ENCODE measurements at places on chromosomes 11 and 22.

GRCh38 chr11:70383664-70384565 lies 14.4 kb upstream of the CTTN start:
- DNase-seq = no peak

- DNase-seq = no peak
Observed at GRCh38 chr11:76462317-76462716, 17.5 kb downstream of the EMSY start.

DNA sequence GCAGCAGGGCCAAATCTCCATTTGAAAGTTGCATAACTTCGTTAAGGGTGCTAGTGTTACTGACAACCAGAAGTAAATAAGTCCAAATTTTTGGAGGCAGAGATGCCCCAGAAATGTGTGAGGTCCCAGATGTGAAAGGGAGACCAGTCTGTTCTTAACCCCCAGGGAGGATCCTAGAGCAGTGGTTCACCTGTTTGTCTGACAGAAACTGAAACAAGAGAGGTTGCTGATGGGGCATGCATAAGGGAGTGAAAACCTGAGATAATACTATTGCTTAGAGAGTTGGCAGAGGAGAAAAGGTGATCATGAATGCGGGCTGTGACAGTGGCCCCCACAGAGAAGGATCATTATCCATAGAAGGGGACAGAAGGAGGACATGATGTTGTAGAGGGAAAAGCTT lies 3.8 kb downstream of the CBLIF start:
- DNase-seq = no peak

DNA sequence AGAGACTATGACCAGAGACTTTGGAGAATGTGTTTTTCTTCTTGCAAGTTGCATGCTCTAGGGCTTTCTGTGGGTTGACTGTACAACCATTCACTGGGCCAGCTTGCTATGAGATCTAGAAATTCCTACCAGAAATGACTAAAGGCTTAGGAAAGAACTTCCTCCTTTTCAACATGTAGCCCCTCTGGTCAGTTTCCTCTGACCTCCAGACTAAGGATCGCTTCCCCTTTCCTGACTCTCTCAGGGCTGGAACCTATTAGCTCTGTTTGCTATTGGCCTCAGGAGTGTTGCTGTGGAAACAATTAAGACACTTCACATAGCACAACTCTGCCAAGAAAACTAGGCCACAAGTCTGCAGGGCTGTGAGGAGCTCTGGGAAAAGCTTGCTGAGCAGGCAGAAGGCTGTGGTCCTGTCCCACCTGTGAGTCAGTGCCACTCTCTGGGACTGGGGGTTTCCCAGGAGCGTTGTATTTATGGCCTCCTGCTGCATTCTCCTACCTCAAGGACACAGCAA lies 10.7 kb downstream of the CRY2 start:
- no peak for DNase-seq

DNA sequence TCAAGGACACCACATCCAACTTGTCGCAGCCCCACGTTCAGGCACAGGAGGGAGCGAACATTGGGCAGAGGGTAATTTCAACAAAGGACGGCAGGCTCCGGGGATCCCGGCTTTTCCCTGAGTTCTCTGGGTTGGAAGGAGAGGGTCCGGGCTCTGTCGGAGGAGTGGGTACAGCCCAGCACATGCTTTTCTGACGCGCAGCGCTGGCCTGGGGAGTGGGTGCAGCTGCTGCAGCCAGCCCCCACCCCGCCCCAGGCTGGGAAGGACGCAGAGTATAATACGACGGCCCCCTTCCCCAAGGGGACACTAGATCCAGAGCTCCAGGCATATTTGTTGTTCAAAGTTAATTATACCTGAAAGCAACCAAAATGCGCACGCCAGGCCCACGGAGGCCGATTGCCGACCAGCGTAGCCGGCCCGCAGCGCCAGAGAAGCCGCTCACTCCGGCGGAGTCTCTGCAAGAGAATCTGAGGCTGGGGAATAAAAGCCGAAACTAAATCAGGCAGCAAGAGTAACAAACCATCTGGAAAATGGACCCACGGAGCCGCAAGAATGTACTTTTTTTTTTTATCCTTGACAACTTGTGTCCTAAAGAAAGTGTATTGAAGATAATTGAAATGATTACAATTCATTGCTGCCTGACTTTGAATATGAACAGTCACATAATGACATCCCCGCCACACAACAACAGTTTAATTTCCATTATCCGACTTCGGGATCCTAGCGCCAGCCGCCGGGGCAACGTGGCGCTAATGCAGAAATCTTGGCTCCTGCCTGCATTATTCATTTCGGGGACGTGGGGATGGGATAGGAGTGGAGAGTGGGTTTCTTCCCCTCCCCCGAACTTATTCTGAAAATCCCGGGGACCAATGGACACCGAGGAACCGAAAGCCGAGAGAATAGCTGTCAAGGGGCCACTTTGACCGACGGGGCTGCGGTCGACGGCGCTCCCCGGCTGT lies 14.0 kb upstream of the PAX6 start:
- DNase-seq = no peak

- no peak for DNase-seq
Observed at GRCh38 chr22:27859336-27859735, 57.8 kb upstream of the MN1 start.

DNA sequence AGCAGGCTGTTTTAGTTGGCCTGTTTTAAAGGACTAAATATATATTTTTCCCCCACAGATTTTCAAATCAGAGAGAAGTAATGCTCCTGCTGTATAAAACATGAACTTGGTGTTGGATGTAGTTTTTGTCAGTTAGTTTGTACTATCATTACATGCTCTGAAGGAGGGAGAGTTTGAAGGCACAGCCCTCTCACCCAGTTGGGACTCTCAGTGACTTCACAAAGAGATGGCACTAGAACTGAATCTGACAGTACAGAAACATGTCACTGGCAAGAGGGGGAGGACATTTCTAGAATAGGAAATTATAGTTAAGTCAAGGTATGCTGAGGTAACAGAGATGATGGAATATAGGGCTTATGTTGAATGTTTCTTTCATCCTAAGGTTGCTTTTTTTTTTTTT lies 21.0 kb upstream of the C1QTNF4 start:
- DNase-seq = no peak

- DNase-seq = peak; percentile 4
Observed at GRCh38 chr22:27801202-27801615, 347 bp downstream of the MN1 start.

GRCh38 chr11:30712749-30713148 lies 126.6 kb upstream of the MPPED2 start:
- no peak for DNase-seq

DNA sequence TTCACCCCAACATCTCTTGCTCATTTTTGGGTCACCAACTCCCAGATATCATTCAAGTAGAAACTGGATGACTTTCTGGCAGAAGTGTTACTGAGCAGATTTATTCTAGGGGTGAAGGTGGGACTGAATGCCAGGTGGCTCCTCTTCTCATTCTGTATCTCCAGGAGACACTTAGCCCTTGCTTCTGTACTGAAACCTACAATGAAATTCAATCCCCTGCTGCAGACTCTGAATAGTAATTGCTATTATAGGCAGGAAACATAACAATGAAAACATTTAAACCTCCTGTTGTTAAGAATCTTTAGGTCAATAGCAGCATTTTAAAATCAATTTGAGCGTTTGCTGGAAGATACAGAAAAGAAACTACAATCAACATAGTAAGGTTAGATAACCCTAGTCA lies 879.4 kb upstream of the TENM4 start:
- DNase-seq = no peak

GRCh38 chr22:16806401-16806800 lies 18.8 kb downstream of the XKR3 start:
- no peak for DNase-seq

DNA sequence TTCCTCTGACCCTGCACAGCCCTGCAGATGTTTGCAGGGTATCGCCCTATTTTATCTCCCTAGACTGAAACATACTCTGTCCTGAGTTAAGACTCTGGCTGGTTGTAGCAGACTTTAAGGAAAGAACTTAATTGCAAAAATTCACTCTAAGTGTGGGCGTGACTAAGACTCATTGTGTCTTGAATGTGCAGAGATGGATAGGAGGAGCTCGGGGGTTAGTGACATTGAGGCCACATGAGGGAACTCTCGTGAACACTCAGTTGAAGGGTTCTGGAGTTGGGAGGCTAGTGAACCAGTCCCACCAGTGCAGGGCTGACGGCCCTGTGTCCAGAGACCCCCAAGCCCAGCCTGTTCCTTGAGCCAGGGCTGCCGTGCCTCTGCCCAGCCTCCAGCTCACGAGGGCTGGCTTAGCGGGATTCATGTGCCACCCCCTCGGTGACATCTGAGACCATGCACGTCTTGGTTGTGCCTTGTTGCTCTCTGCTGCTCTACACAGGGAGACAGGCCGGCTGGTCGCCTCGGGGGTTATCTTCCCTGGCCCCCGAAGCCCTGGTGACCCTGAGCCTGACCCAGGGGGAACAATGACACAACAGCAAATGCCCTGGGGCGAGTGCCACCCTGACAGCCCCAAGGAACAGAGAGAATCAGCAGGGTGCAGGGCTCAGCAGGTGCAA lies 11.4 kb upstream of the TBX1 start:
- DNase-seq = no peak

DNA sequence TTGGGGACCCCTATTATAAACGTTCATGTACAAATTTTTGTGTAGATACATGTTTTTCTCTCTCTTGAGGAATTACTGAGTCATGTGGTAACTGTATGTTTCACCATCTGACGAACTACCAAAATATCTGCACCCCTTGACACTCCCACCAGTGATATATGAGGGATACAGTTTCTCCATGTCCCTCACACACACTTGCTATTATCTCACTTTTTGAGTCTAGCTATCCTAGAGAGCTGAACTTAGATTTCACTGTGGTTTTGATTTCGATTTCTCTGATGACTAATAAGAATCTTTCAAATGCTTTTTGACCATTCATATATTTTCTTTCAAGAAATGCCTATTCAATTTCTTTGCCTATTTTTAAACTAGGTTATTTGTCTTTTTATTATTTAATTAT lies 200.2 kb downstream of the PGR start:
- no peak for DNase-seq

GRCh38 chr11:6705905-6706535 lies 22.9 kb upstream of the MRPL17 start:
- peak; percentile 21 for DNase-seq

DNA sequence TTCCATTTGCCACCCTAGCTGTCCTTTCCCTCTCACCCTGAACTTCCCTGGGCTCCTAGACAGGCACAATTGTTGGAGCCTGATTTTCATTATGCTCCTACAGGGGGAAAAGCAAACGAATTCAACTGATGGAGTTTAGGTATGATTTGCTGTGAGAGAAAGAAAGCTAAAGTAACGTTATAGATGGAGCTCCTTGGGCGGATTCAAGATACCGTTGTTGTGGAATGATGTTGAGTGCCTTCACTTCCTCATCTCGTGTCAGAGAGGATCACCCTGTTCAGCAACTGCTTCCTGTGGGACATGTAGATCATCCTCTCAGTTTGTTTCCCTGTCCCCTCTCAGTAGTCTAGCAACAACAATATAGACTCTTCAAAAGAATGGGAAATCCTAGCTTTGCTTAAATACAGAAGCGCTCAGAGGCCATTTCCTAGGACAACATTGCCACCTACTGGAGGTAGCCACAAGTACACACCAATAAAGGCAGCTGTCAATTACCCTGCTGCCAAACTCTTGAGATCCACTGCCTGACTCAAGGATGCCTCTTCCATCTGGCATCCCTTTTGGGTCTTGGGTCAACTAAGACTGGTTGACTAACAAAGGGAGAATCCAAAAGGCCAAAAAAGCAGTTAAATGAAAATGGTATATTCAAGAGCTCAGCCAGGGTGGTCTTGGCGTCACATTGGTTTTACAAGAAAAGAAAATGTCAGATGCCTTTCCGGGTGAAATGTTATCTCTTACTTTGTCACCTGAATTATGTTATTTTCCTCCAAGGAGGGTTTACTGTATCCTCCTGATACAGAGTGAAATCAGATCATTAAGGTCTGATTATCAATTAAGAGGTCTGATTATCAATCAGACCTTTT lies 13.5 kb upstream of the DTX4 start:
- DNase-seq = peak; percentile 36

GRCh38 chr11:4050138-4050537 lies 44.5 kb upstream of the RRM1 start:
- no peak for DNase-seq

GRCh38 chr11:9230296-9230695 lies 34.9 kb downstream of the DENND5A start:
- no peak for DNase-seq

- DNase-seq = no peak
Observed at GRCh38 chr22:46240907-46241306, 9.2 kb downstream of the CDPF1 start.

GRCh38 chr11:96123301-96123700 lies 199.4 kb upstream of the MTMR2 start:
- no peak for DNase-seq

DNA sequence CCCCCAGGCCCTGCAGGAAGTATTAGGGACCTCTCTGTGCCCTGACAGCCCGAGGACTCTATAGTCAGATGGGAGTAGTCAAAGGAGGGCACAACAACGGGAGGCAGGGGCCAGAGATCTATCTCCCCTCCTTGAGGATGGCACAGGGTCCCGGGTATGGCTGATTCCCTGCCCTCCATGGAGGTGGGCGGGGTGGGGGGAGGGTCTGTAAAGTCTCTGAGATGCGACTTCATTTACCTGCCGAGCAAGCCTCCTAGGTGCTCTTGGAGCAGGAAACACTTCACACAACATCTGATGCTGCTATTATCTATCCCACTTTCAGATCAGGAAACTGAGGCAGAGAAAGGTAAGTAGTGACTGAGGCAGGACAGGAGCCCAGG lies 769 bp upstream of the CDC42EP1 start:
- no peak for DNase-seq

DNA sequence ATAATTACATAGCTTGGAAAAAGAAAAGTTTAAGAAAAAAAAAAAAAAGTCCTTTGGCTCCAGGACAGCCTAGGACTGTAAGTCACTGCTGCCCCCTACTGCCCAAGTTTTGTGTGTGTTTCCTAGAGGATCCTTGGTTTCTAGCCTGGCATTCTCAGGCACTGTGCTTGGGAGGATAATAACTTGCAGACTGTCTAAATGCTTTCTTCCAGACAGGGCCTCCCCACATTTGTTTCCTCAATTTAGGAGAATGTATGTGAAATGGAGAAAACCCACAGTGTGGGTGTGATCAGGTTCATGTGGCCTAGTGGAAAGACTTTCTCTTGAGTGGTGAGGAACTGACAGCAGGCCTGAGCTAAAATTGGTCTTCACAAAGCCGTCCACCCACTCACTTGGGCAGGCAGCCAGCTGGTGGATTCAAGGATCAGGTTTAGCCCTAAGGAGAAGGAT lies 191.0 kb downstream of the NAV2 start:
- DNase-seq = peak; percentile 27

GRCh38 chr11:2748061-2748813 lies 48.4 kb upstream of the KCNQ1OT1 start:
- DNase-seq = no peak

DNA sequence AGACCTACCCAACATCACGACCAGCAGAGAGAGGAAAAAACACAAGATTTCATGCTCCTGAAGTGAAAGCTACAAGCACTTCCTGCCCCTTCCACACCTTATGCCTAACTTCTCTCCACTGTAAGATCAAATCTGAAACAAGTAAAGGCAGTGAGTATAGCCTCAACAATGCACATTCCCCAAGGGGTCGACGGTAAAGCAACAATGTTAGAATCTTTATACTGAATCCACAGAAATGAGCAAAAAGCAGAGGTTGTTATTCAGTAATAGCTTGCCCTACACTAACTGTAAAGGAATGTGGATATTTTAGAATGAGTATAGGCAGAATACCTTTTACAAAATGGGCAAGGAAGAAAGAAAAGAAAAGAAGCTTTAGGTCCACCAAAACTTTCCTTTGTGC lies 15.6 kb downstream of the ARFGAP3 start:
- no peak for DNase-seq

GRCh38 chr22:50338860-50339462 lies 4.2 kb upstream of the PPP6R2 start:
- DNase-seq = no peak
